Activated CD4-positive, alpha-beta T cell treated with anti-CD3 and anti-CD28 coated beads, Interleukin-2, amount 10 ng/mL, durations not matched to agents 7 days and 5 days (primary cell): ENCODE measurements at places on chromosomes 7 and 10. TPM values are rescaled to one million over a fixed set of nuclear protein-coding genes. Genes with fewer than 3 reads are reported as not detected.

DNA sequence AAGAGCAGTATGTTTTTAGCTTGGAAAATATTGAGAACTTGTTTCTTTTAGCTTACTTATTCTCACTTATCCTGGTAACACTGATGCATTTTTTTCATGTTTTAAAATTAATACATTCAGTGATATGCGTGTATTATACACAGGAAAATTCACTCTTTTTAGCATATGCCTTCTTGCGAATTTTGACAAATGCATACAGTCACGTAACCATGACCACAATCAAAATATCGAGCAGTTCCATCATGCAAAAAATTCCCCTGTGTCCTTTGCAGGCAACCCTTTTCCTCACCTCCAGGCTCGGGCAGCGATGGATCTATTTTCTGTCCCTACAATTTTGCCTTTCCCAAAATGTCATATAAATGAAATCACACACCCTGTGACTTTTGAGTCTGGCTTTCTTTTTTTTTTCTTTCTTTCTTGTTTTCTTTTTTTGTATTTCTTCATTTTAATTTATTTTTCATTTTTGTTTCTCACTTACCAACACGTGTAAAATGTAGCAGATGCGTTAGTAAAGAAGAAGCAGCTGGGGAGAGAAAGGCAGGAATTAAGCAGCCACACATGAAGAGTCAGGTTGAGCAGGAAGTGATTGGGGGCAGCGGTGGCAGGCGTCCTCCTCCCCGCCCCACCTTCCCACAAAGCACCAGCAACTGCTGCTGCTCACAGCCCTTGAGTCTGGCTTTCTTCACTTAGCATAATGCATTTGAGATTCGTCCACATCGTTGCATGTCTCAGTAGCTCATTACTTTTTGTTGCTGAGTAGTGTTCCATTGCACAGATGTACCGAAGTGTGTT, 29.9 kb downstream of the ADRB1 start:
- peak; percentile 60 for DNase-seq

DNA sequence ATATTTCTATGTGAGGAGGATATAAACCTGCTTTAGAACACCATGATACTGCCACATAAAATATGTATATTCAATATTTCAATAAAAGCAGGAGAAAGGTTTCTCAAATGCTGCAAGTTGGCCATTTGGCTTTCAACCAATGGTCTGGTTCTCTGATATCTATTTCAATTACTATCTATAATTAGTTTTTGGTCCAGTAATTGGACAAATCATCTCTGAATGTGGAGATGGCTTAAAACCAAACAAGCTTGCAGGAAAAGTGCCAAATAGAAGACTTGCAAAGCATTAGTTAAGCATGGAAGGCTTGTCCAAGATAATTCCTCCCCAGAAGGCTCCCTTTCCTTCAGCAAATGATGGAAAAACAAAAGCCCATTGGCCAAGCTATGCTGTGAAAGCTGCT, 140.1 kb downstream of the CPEB3 start:
- DNase-seq = no peak

DNA sequence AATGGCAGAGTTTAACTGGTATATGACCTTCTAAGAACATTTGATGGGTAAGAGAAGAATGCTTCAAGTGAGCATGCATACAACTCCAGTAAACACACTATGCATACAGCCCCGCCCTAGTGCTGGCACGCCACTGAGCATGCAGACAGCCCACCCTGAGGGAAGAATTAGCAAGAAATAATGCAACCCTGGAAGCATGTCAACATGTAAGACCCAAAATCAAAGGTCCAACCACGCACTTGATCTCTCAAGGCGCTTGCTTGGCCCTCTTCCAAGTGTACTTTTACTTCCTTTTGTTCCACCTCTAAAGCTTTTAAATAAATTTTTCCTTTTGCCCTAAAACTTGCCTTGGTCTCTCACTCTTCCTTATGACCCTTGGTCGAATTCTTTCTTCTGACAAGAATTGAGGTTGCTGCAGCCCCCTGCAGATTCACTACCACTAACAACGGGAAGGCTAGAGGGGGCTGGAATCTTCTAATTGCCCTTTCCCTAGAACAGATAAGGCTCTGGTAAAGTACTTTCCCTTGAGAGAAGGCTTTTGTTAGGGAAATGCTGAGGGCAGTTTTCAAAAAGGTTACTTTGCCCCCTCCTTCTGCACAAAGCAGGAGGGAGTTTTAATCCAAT, 3.4 kb downstream of the FAM24B start:
- DNase-seq = no peak

DNA sequence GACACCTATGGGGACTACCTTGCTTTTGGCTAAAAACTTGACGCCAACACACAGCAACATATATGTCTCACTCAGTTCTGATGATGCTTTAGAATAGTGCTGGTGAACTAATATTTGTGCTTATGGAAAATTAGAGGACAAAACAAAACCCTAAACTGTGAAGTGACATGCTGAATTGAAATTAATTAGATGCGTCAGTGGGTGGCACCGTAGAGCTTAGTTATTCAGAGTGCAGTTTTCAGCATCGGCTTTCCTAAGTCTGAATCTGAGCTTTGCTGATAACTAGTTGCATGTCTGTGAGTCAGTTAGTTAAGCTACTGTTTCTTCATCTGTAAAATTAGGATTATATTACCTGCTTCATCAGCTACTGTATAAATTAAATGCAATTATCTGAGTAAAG, 245.0 kb upstream of the SORCS1 start:
- DNase-seq = no peak

DNA sequence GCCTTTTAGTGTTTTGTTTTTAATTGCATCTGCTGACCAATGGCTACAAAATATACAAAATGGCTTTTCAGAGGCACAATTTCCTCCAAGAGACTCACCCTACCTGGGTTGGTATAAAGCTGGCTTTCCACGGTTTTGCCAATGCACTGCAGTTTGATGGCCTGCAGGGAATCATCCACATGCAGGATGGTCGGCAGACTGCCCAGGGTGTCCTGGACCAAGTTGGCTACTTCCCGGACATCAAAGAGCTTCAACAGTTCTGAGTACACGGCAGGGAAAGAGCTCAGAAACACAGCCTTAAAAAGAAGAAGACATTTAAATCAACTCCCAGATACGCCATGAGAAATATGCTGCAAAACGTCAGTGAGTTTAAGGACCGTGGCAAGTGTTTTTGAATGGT, 301.0 kb upstream of the IMMP2L start:
- DNase-seq = no peak

- DNase-seq = no peak
These were observed 88.2 kb downstream of the CD36 start for GRCh38 chr7:80726666-80727065.

DNA sequence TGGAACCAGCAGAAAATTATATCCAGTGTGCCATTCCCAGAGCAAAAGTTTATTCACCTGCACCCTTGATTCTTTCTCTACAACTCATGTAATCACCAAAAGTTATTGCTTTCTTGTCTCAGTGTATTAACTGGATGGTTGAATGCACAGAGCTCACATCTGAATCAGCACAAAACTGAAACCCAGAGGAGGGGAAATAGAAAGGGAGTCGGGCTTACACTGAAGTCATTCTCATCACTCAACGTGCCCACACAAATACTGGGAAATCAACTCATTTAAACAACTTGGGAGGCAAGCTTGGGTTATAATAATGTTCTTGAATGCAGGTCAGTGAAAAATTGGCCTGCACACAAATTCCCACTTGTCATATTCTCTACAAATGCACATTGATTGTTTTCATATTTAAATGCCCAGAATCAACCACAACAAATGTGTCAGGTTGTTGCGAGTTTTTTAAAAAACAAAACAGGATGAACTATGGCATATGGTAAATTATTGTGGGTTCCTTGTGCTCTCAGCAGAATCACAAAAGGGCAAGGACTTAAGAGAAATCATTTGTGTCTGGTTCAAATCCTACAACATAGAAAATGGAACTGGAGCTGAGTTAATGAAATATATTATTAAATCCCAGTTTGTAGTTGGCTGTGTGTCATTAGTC, 125.9 kb upstream of the NOBOX start:
- DNase-seq = no peak

- no peak for DNase-seq
These were observed 11.1 kb upstream of the SLC18A3 start for GRCh38 chr10:49598986-49599385.

DNA sequence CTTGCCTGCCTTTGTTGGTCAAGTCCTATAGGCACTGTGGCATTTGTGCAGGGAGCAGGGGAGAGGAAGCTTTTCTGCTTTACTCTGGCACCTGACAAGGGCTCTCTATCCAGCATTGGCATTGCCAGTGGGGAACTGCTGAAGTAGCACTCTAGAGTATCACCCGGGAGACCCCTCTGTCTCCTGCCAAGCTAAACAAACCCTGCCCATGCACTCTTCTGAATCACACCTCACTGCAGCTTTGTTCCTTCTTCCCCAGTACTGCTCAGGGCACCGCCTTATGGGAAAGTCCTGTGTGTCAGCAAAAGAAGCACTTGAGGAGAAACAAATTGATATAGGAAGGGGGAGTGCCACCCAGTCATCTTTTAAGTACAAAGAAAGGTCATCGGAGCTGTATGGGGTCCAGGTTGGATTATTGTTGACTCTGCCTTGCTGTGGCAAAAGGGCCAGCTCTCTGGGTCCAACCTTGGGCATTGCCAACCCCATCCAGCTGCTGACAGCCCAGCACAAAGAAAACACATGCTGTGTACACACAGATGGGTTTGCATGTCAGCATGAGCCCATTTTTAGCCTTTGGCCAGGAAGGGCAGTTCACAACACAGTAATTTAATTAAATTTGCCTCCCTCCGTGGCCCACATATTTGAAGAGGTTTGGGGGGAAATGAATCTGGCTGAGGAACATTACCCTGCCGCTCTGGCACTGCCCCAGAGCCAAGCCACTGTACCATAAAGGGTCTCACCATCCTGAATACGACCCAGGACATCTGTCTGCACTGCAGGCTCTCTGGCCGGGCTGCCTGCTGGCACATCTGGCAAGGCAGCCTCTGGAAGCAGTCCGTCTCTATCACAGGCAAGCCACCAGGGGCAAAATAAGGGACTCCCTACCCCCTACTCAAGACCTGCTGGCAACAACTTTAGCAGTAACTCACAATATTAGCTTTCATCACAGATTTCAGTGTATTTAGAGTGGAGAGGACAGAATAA, 13.1 kb downstream of the LRRC4 start:
- DNase-seq = no peak

DNA sequence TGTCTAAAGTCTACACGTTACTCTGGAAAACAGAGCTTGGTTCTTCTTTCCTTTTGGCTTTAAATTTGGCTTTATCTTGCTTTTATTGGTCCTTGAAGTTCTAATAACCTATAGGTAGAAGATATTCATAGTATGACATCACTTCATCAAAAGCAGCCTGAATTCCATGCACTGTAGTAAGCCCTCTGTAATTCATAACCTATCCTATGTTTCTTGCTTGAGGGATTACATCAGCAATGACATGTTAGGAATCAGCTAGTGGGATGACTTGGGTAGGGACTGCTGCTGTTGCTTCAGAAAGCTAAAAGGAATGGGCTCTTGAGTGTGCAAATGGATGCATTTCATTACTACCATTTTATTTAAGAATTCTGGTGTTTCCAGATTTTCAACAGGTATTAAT, 184.9 kb downstream of the PTEN start:
- no peak for DNase-seq

DNA sequence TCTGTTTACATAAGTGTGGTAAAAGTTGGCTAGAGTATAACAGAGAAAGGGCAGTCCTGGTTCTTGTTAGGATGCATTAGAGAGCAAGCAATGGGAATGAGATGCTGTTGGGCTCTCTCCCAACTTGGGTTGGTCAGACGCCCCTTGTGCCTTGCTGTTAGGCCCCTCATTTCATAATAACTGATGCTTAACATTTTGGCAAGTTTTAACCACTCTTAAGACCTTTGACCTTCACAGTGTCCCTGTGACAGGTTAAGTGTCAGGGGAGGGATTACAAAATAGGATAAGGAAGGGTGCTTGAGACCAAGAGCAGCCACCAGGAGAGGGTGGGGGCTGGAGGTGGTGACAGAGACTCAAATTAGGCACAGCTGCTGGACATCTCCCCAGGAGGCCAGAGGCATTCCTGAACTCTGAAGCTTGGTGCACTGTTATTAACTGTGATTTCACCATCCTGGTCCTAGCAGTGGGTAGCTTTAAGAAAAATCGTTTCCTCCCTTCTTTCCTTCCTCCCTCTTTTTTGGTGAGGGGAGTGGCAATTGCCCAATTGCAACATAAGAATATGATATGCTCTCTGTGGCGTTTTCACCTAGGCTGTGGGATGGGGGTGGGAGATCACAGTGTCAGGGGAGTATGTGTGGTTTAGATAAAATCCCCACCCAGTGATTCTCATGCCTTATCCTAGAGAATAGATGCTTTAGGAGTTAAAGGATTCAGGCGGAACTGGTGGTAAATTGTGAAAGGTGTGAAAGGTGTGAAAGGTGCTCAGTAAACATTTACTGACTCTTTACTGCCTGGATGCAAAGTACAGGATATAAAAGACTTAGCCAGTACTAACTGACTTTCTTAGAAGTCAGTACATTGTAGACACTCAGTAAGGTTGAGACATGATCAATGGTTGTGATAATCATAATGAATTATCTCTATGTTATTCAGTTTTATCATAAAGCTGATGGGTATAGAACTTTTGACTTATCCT, 270.5 kb downstream of the BICC1 start:
- no peak for DNase-seq

DNA sequence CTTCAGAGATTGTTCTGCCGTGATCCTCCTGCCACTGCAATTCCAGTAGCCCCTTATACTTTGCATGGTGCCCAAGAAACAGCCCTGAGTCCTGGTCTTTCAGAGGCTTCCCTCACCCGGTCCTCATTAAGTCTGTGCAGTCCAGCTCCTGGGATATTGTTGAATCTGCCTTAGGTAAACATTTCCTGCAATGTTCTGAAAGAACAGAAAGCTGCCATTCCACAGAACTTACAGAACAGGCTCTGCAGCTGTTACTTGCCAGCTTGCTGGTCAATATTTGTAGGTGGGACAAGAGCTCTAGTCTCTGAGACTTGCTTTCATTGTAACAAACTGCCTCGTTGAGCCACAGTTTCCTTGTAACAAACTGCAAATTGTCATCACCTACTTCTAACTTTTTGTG, 115.0 kb upstream of the KIF5B start:
- DNase-seq = no peak

- no peak for DNase-seq
These were observed 9.7 kb downstream of the DRGX start for GRCh38 chr10:49385939-49386922.

Gene CFTR
- not detected for total RNA-seq

Gene PTPRN2
- 2.6 TPM for total RNA-seq

Gene CARD11
- total RNA-seq = 167 TPM
